ENCODE measurements at places on chromosomes 2 and 18.
A peak's percentile ranks its signal among the peaks of the same experiment; 100 is the strongest.

DNA sequence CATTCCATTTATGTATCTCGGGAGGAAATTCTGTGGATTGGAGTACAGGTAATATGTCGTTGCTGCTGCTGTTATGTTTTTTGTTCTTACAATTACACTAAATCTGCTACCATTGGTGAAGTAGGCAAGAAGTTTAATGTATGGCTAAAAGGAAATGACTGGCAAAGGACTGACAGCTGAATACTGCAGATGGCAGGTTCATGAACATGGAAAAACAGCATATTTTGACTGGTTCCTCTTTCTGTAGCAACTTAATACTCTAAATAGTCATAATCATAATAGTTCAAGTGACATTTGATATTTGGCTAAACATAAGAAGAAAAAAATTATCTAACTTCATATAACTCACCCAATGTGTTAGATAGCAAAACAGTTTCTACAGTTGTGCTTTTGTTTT lies 84.5 kb upstream of the PGAP1 start:
- DNase-seq = no peak

GRCh38 chr18:46275370-46275769 lies 171.2 kb downstream of the HAUS1 start:
- DNase-seq = no peak

- DNase-seq = no peak
Observed at GRCh38 chr2:213627054-213627710, 342.9 kb downstream of the SPAG16 start.

DNA sequence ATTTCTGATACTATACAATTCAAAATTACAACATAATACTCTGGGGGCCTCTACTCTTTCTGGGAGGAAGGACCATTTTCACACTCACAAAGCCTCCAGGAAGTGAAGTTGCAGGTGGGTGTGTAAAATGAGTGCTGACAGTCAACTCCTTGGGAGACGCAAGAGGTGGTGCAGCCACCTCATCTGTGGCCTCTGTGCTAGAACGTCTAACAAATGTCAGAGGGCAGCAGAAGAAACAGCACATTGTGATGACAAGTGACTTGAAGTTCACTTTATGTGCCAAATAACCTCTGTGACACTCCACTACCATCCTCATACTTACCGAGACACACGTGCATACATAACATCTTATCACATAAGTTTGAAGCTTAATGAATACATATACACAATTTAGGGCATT lies 10.2 kb downstream of the RNF103 start:
- no peak for DNase-seq

DNA sequence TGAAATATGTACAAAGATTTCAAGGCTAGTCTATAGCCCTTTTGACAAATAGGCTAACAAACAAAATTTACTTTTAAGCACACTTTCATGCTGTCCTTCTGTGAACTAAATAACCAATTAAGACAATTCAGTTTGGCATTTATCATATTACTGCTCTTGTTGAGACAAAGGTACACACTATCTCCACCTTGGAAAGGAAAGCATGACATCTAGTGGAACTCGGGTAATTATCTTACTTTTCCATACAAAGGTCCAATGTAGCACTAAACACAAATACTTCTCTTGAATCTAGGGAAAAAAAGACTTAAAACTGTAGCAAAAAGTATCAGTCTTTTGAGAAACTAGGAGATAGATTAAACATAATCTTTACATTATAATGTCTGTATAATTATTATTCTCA lies 125.0 kb upstream of the CD226 start:
- DNase-seq = no peak

GRCh38 chr2:72427022-72427861 lies 279.6 kb upstream of the CYP26B1 start:
- DNase-seq = no peak

- DNase-seq = no peak
Observed at GRCh38 chr18:33239298-33239697, 201.2 kb downstream of the CCDC178 start.

- DNase-seq = no peak
Observed at GRCh38 chr2:46117379-46117778, 179.8 kb upstream of the EPAS1 start.

- DNase-seq = no peak
Observed at GRCh38 chr18:34760444-34760843, 50.3 kb downstream of the DTNA start.

- no peak for DNase-seq
Observed at GRCh38 chr2:206512999-206513398, 69.7 kb downstream of the ADAM23 start.

GRCh38 chr2:222955008-222955407 lies 94.2 kb downstream of the ACSL3 start:
- no peak for DNase-seq

DNA sequence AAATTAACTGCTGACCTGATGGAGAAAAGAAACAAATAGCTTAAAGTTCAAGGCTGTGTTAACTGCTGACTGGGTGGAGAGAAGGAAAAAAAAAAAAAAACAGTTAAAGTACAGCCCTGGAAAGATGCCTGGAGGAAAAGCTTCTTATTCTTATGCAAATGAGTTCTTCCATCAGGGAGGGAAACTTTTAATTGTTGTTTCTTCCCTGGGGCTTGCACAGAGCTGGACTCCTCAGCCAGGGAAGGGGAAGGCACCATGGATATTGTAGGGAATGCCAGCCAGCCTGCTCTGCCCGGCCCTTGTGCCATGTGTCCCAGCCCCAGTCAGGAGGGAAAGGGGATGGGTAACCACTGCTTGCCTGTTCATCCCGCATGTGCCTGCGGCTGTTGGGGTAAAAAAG lies 833.1 kb upstream of the CRIM1 start:
- DNase-seq = no peak

GRCh38 chr2:218180467-218181114 lies 13.8 kb upstream of the CXCR1 start:
- no peak for DNase-seq

- DNase-seq = no peak
Observed at GRCh38 chr2:171389780-171390179, 44.0 kb downstream of the METTL8 start.

DNA sequence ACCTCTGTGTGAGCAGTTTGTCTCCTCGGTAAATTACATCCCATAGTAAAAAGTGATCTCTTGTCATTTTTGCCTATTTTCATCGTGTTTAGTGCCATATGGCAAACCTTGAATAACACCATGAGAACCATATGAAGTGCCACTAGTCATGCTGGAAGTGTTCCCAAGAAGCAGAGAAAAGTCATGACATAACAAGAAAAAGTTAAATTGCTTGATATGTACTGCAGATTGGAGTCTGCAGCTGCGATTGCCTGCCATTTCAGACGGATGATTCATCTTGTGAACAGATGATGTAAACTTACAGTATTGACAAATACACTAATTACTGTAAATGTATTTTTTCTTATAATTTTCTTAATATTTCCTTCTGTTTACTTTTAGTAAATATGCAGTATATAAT lies 846.7 kb downstream of the BCL11A start:
- no peak for DNase-seq

GRCh38 chr2:102025016-102025501 lies 33.3 kb downstream of the IL1R2 start:
- no peak for DNase-seq

GRCh38 chr2:47299555-47299954 lies 103.4 kb upstream of the MSH2 start:
- no peak for DNase-seq

GRCh38 chr2:144086965-144087364 lies 433.0 kb downstream of the ZEB2 start:
- DNase-seq = no peak

- DNase-seq = no peak
Observed at GRCh38 chr2:68845043-68845442, 26.2 kb downstream of the BMP10 start.

GRCh38 chr18:499776-500631 lies 497 bp downstream of the COLEC12 start:
- no peak for DNase-seq

DNA sequence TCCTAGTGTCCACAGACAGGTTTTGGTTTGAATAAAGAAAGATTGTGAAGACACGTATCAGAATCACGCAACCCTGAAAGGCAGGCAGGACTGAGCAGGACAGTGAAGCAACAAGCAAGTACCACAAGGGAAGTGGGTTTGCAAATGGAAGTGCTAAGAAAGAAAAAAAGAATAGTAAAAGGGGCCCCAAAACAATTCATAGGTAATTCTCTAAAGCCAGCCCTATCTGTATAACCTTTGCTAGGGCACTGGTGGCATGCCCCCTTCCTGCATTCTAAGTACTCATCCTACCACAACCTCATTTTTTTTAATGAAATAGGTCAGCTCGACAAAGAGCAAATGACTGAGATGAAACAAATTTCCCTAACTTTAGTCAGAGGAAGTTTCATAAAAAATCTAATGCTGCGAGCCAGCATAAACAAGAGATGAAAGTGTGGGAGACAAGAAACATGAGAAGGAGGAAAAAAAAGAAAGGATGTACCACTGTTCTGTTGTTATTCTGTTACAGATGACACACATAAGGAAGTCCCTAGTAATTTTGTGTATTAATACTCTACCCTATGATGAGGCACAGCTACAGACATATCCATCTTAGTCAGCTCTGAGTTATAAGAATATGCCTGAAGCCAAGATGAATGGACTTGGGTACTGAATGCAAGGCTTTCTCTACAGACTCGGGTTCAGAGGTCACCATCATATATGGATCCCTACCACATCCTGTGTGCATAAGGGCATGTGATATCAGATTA lies 32.2 kb downstream of the IKZF2 start:
- DNase-seq = peak; percentile 27

- DNase-seq = no peak
Observed at GRCh38 chr2:76517574-76517909, 806.8 kb upstream of the GCFC2 start.

- peak; percentile 12 for DNase-seq
Observed at GRCh38 chr2:61993422-61994024, 88.0 kb downstream of the COMMD1 start.

DNA sequence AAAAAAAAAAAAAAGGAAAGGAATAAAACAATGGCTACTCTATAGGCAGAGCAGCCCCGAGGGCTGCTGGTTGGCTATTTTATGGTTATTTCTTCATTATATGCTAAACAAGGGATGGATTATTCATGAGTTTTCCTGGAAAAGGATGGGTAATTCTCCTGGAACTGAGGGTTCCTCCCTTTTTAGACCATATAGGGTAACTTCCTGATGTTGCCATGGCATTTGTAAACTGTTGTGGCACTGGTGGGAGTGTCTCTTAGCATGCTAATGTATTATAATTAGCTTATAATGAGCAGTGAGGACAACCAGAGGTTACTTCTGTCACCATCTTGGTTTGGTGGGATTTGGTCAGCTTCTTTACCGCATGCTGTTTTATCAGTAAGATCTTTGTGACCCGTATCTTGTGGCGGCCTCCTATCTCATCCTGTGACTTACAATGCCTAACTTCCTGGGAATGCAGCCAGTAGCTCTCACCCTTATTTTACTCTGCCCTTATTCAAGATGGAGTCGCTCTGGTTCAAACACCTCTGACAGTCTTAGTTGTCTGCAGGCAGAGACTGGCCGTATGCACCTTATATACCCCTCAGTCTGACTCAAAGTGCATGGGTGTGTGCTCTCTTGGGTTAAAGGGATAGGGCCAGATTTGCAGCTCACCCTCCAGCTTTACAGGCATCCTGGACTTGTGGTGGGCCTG lies 57.7 kb downstream of the HAUS1 start:
- no peak for DNase-seq

DNA sequence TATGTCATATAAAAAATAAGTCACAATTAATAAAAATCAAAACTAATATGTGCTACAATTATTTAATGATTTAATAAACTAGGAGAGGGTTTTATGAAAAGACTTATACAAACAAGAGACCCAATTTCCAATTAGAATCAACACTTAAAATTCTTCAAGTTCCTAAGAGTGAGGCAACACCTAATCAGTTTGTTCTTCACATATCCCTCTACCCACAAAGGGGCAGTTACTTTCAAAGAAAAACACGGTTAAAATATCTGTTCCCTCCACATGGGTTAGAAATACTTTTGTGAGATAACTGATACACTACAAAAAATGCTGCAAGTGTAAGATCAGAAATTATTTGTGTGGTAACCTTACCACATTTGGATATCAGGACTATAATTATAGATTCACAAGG lies 357.0 kb downstream of the ERBB4 start:
- DNase-seq = no peak

DNA sequence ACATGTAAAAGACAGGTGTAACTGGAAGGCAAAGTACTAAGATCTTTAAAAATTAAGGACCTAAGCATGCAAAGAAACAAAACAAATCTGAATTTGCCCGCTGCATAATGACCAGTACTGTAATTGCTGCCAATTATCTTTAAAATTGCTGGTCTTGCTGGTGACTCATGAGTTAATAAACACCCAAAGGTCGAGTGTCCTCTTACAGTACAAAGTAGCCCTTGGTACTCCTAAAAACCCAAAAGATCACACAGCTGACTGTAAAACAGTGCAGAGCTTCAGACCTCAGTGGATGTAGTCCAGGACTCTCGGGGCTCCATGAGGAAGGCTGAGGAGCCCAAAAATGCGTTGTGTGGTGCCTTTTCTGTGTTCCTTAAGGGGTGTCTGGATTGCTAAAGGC lies 308.7 kb downstream of the CNTNAP5 start:
- DNase-seq = no peak

DNA sequence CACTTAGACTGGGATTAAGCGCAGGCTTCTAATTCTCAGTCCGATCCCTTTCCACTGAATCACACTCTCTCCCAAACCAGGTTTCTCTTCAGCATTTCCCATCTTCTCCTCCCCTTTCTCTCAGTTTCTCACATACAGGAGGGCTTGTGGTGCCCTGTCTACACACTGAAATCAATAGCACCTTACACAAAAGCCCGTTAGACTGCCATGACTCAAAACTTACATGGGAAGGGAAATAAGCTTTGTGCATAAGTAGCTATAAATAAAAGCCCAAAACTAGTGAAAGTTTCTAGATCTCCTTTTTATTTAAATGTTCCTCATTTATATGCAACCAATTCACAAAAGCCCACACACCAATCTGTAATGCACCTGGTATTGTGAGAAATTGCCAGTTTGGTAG lies 318.4 kb downstream of the TXNL1 start:
- no peak for DNase-seq

DNA sequence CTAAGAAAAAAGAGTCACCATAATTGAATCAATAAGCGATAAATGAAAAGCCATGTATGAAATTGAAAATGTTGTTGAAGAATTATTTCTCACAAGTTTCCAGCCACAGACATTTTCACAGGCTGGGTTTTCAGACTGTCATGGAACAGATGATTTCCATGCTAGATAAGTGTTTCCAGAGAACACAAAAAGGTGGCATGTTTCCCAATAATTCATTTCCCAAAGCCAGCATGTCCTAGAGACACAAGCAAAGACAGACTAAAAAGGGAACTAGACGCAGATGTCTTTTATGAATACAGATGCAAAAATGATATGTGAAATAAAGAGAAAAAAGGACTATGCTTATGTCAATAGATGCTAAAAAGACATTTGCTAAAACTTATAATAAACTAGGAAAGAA lies 255.1 kb downstream of the EIPR1 start:
- DNase-seq = no peak

- no peak for DNase-seq
Observed at GRCh38 chr2:240775905-240776304, 44.1 kb downstream of the KIF1A start.

GRCh38 chr2:12507295-12507694 lies 209.4 kb upstream of the TRIB2 start:
- peak; percentile 88 for DNase-seq
